Activated CD4-positive, alpha-beta T cell treated with anti-CD3 and anti-CD28 coated beads for 4 hours (primary cell): ENCODE measurements at places on chromosomes 6 and 20.

DNA sequence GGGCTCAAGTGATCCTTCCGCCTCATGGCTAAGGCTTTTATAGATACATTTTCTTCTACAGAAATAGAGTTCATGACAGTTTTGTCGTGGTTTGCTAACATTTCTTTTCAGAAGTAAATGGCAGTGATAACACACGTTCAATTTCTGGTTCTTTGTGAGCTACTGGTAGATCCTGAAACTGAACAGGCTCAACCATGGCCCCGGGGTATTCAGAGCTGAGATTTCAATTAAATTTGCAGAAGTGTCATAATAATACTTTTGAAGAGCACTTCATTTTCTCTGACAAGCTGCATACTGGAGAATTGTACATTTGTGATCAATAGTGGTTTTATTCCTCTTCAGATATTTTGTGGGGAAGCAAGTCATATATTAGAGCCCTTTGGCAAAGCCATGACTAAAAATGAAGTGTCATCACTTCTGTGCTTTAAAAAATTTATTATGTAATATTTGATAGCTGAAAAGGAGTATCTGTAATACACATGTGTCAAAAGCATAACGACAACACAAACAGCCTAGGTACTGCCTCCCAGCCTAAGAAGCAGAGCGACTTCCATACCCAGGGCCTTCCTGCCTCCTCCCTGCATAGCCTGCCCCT lies 84.3 kb upstream of the SCP2D1 start:
- no peak for DNase-seq

- DNase-seq: no peak
Measured at GRCh38 chr6:33439956-33440648, 14.3 kb upstream of the ZBTB9 start.

DNA sequence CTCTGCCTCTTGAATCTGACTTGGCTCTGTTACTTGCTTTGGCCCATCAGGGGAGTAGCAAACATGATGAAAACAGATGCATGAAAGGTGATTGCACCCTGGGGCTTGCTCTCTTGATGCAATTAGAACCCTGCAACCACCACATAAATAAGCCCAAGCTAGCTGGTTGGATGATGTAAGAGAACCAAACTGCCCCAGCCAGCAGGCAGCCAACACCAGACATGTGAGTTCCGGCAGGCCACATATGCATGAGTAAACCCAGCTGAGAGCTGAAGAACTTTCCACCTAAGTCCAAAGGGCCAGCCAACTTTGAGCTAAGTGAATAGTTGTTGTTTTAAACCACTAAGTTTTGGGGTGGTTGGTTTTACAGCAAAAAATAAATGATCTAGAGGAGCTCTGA lies 268.4 kb downstream of the FARS2 start:
- DNase-seq: no peak

DNA sequence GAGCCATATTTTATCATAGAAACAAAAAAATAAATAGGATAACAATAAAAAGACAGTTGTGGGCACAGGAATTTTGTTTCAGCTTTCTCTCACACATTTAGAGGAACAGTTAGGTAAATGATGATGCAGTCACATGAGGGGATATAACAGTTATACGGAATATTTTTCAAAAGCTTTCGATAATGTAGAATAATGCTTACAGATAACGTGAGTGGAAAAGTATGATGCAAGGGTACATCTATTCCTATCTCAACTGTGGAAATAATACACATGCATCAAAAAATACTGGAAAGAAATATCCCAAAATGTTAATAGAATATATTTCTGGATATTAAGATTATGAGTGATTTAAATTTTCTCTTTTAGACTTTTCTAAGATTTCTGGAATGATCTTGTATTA lies 114.0 kb downstream of the AFG1L start:
- DNase-seq: no peak

DNA sequence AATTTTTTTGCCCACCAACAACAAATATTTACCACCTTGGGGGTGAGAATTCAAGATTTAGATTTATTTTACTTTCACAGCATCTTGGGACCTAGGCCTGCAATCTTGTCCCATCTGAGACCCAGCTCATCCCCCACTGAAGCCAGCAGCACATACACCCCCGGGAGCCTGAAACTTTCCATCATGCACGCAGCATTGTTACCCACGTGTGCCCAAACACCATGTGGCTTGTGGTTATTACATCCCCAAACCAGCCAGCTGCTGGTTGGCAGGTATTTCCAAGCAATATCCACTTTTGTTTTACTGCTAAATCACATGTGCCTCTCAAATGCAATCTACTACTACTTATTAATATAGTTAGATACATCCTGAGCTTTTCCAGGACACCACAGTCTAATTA lies 149.3 kb upstream of the NT5E start:
- no peak for DNase-seq

GRCh38 chr20:9119776-9120175 lies 50.9 kb downstream of the PLCB4 start:
- DNase-seq: no peak

GRCh38 chr6:137218917-137219663 lies at the start of gene IFNGR1:
IFNGR1 (minus strand) TSS chr6:137219385; CDS start chr6:137219327, 58 bp downstream.
- DNase-seq: peak; percentile 97

GRCh38 chr6:154615483-154616025 lies 105.1 kb upstream of the CNKSR3 start:
- no peak for DNase-seq

- no peak for DNase-seq
Measured at GRCh38 chr6:148451690-148452089, 109.1 kb downstream of the SASH1 start.

DNA sequence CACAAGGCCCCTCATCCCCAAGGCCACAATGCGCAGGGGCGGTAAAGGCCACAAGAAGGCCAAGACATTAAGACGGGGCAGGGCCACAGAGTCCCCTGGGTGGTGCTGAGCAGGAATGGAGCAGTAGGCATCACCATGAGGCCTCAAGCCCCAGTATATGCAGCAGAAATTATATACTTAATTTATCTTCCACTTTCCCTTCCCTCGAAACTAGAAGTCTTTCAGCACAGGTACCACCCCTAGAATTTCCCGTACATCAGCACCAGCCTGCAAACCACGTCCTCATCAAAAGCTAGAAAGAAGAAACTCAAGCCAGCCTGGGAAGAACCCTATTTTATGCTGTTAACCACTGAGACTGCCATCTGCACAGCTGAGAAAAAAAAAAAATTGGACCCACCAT lies 89.4 kb downstream of the PLG start:
- DNase-seq: no peak

- DNase-seq: no peak
Measured at GRCh38 chr6:113997116-113997515, 26.2 kb upstream of the HDAC2 start.

- no peak for DNase-seq
Measured at GRCh38 chr6:63643862-63644261, 8.3 kb downstream of the PHF3 start.

GRCh38 chr20:48731536-48731935 lies 96.3 kb downstream of the PREX1 start:
- DNase-seq: no peak

- DNase-seq: no peak
Measured at GRCh38 chr20:8562356-8562755, 430.3 kb downstream of the PLCB1 start.

DNA sequence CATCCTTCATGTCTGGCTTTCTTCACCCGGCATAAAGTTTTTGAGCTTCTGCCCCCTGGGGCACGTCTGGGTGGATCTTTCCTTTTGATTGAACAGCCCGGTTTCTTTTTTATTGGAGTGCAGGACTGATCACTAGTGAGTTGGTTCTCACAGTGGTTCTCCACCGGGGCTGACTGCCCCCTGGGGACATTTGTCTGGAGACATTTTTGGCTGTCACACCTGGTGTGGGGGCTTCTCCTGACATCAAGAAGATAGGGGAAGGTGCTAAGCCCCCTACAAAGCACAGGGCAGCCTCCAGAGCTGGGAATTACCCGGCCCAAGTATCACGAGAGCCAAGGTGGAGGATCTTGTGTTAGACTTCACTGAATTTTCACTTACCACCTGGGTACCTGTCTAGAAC lies 25.7 kb upstream of the IRF4 start:
- no peak for DNase-seq

DNA sequence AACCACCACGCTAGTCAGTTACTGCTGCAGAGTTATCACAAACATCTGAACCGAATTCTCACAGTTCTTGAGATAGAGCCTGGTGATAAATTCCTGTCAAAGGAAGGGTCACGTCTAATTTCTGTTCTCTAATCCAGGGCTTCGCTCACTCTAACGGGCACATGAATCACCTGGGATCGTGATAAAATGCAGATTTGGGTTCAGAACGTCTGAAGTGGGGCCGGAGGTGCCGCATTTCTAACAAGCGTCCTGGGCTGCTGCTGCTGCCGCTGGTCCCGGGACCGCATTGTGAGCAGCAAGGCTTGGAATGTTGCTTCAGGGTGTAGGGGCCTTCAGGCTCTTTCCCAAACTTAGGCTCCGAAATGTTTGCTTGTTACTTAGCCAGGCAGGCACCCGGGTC lies 264.1 kb downstream of the CDC5L start:
- DNase-seq: no peak

- DNase-seq: no peak
Measured at GRCh38 chr6:56756791-56757587, 114.3 kb upstream of the DST start.

- no peak for DNase-seq
Measured at GRCh38 chr6:11434565-11435326, 102.8 kb upstream of the TMEM170B start.

- DNase-seq: no peak
Measured at GRCh38 chr6:126176282-126176681, 163.6 kb upstream of the CENPW start.

- no peak for DNase-seq
Measured at GRCh38 chr20:8849990-8850389, 218.9 kb upstream of the PLCB4 start.

DNA sequence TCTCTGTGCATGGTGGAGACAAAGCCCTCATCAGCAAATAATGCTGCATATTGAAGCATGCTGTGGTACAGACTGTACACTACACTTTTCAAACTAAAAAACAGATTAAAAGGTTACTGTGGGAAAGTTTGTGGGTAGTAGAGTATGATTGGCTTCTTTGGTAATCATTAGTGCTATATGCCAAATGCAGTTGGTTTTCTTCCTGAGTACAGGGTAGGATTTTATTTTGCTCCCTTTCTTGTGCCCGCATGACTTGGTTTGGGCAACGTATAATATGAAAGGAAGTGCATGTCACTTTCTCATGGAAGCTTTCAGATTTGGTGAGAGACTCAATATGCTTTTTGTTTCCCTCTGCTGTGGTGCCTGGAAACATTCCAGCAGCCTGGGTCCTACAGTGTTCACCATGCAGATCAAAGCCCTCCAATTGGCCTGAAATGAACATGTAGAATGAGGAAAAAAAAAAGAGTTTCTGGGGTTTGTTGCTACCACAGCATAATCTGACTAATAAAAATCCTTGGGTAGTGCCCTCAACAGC lies 270.7 kb upstream of the ADGRB3 start:
- DNase-seq: no peak

DNA sequence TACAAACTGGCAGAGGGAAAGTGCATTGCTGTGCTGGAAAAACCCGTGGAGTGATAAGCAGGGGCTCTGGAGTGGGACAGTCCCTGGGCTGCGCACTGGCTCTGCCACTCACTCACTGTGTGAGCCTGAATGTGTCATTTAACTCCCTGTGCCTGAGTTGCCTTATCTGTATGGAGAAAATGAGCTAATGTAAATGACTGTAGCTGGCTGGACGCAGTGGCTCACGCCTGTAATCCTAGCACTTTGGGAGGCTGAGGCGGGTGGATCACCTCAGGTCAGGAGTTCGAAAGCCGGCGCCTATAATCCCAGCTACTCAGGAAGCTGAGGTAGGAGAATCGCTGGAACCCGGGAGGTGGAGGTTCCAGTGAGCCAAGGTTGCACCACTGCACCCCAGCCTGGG lies 18.4 kb upstream of the RPN2 start:
- DNase-seq: no peak

DNA sequence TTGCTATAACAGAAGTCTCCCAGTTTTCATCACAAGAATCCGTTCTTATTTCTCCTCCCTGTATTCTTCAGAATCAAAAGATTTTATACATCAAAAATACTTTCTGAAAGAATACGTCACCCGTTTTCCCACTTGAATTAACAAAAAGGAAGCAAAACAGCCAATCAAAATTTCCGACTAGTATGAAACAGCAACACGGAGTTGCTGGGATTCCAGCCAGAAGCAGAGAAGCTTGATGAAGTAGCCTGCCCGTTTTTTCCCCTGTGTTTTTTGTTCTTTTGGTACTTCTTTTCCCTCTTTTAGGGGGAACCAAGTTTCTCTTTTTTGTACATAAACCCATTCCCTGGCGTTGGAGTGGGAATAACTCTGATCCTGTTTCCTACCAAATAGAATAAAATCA lies 14.6 kb downstream of the TXLNB start:
- no peak for DNase-seq

DNA sequence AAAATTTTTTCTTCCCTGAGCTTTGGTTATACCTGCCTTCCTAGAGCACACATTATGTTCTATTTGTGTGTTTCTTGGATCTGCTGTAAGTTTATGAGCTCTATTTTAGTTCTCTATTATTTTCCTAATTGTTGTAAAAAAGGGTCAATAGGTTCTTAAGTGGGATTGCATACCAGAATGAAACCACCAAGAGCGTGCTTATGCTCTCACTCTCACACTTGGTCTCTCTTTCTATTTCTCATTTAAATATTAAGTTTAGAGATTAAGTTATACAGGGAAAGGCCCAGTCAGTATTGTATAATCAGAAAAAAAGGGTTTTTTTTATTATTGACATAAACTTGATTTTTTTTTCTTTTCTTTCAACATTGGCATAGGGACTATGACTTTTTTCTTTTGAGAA lies 96.8 kb downstream of the RIMS1 start:
- no peak for DNase-seq

GRCh38 chr20:57409316-57409671 lies 18.1 kb downstream of the RBM38 start:
- DNase-seq: no peak

DNA sequence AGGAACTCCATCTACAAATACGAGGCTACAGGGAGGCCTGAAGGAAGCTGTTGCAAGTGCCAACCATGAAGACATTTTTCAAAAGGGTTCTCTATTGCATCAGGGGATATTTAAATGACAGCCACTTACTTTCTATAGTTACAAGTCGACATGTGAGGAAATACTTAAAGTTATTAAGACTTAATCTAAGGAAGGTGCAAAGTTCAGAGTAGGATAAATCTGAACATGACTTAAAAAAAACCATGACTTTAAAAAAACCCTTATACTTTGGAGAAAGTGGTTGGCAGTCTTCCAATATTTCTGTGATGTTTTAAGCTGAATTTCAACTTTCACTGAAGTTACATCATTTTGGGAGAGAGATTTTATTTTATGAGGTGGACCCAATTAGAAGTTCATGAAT lies 56.3 kb upstream of the EMILIN3 start:
- DNase-seq: no peak

DNA sequence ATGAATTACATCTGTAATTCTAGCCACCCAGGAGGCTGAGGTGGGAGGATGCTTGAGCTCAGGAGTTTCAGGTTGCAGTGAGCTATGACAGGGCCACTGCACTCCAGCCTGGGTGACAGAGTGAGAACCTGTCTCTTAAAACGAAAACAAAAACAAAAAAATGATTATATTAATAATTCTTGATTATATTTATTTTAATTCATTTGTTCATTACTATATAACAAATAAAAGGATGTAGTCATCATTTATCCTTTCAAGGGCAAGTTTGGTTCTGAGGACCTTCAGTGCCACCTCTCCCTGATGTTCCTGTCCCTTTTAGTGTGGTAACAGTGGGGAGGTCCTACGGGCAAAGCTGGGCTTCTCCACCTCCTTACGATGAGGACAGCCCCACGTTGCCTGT lies 167.1 kb upstream of the SCGN start:
- DNase-seq: no peak

GRCh38 chr6:16519265-16520242 lies 241.7 kb downstream of the ATXN1 start:
- DNase-seq: no peak

GRCh38 chr20:19867074-19867473 lies 109.0 kb downstream of the RIN2 start:
- DNase-seq: no peak
